ENCODE measurements at places on chromosomes 1 and 21. TPM values are rescaled to one million over a fixed set of nuclear protein-coding genes. Genes with fewer than 3 reads are reported as not detected.

Gene SERPINC1
- total RNA-seq, result 0.13 TPM

Gene CLEC20A
- not detected for total RNA-seq

Gene NTRK1
- not detected for total RNA-seq

Gene SEC16B
- total RNA-seq, result 0.75 TPM

Gene SLAMF6
- not detected for total RNA-seq

Gene LRRC53
- total RNA-seq, result not detected

Gene GJC2
- 0.32 TPM for total RNA-seq

Gene SYPL2
- 0.10 TPM for total RNA-seq

Gene ADAM30
- total RNA-seq, result not detected

Gene LRRC8C
- 10.1 TPM for total RNA-seq

Gene SRGAP2B
- 18.2 TPM for total RNA-seq

Gene ESPN
- total RNA-seq, result 0.50 TPM

Gene KLF17
- 0.67 TPM for total RNA-seq

Gene CYP4Z1
- not detected for total RNA-seq

Gene TTLL10
- total RNA-seq, result not detected

Gene OR2T33
- total RNA-seq, result not detected

Gene KIF14
- total RNA-seq, result 10.2 TPM

Gene OLIG2
- not detected for total RNA-seq

Gene EPHB2
- total RNA-seq, result 39.2 TPM

Gene KRTAP12-1
- total RNA-seq, result not detected

Gene ITPKB
- total RNA-seq, result 2.7 TPM

Gene ZNF670
- 3.3 TPM for total RNA-seq

Gene ZSCAN20
- total RNA-seq, result 1.7 TPM

Gene NBL1
- total RNA-seq, result 60.0 TPM

Gene OVAAL
- 0.09 TPM for total RNA-seq

Gene AMY1B
- total RNA-seq, result not detected

Gene RAB25
- not detected for total RNA-seq

Gene IL20
- not detected for total RNA-seq

Gene CR1L
- not detected for total RNA-seq

Gene ANKRD34A
- 0.22 TPM for total RNA-seq

Gene FCAMR
- total RNA-seq, result not detected

Gene SLFNL1
- total RNA-seq, result not detected

Gene AIRE
- not detected for total RNA-seq

Gene RXFP4
- not detected for total RNA-seq

Gene LCE1C
- not detected for total RNA-seq

Gene S100B
- total RNA-seq, result not detected

Gene B3GALT5
- 0.19 TPM for total RNA-seq

Gene FCER1G
- total RNA-seq, result not detected

Gene ROR1
- 10.7 TPM for total RNA-seq

Gene TNFRSF8
- 0.11 TPM for total RNA-seq

Gene OR2M7
- total RNA-seq, result not detected

Gene HUNK
- total RNA-seq, result 1.4 TPM

Gene MASP2
- 0.31 TPM for total RNA-seq

Gene SPSB1
- total RNA-seq, result 29.5 TPM

Gene CCDC30
- total RNA-seq, result 0.64 TPM

Gene CHIA
- total RNA-seq, result not detected

Gene KAZN
- 3.4 TPM for total RNA-seq

Gene DPH2
- total RNA-seq, result 34.7 TPM

Gene OR2T35
- total RNA-seq, result not detected

Gene MPL
- total RNA-seq, result not detected

Gene KRTAP21-3
- not detected for total RNA-seq

Gene CFHR1
- not detected for total RNA-seq
